ENCODE measurements at places on chromosomes 2 and 18.
A peak's percentile ranks its signal among the peaks of the same experiment; 100 is the strongest.

DNA sequence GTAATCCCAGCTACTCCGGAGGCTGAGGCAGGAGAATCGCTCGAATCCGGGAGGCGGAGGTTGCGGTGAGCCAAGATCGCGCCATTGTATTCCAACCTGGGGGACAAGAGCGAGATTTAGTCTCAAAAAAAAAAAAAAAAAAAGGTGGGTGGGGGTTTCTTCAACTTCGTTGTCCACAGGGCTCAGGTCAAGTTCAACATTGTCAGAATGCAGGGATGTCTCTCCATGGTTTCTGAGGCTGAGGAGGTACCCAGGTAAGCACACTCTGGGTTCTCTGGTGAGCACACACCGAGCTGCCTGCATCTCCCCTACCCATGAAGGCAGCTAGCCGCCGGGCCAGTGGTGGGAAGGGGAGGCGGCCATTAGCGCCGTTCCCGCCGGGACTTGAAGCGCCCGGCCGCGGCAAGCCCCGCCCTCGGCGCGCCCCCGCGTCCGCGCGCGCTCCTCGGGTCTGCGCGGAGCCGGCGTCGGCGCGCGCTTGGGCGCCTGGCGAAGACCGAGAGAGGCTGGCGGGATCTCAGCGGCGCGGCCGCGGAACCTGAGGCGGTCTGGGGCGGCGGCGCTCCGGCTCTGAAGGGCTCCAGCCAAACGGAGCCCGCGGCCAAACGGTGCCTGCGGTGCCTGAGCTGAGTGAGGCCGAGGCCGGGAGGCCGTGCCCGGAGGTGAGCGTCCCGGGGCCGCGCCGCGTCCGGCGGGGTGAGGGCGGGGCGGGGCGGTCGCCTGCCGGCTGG lies at the start of gene UBXN2A:
Gene UBXN2A, plus strand, starts transcription at position 477 of the 731 bp plus-strand sequence. CDS start 17,852 bp downstream, outside the sequence.
- DNase-seq, result peak; percentile 50

GRCh38 chr2:123993728-123994323 lies 31.3 kb upstream of the CNTNAP5 start:
- no peak for DNase-seq

DNA sequence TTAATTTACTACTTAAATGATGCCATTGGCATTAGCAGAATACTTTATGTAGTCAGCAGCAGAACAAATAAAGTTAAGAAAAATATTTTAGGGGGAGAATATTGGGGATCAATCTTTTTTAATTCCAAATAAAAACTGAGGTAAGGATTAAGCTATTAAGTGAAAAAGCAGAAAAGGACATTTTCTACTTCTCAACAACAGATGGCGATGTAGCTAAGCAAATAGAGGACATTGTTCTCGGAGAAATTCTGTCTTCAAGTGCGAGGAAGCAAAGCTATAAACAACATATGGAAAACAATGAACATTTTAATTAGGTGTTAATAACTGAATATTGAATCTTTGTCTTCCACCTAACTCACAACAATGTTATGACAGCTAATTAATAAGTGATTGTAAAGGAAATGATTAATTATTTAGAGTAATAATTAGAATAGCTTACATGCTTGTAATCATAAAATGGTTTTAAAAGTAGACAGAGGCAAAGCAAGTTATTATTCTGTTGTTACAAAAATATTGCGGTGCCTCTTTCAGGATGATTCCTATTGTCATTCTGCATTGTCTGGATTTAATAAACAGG lies 32.9 kb upstream of the CCDC93 start:
- DNase-seq, result no peak

DNA sequence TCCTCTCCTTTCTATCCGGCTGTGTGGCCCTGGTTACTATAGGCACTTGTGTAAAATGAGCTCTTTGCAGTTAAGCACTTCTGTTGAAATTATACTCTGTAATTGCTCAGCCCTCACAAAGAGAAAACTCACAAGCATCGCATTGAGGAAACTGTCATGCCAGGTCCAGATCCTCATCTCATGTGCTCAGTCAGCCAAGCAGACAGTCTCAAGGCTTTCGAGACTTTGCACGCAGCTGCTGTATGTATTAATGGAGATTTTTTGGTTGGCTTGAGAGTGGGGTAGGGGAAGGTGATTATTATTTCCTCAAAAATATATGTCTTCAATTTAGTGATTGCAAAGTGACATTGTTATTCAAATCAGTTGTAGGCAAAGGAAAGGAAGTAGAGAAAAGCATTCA lies 33.0 kb upstream of the PHLPP1 start:
- DNase-seq, result no peak

- DNase-seq, result no peak
Observed at GRCh38 chr2:236919209-236919608, 166.5 kb upstream of the COPS8 start.

DNA sequence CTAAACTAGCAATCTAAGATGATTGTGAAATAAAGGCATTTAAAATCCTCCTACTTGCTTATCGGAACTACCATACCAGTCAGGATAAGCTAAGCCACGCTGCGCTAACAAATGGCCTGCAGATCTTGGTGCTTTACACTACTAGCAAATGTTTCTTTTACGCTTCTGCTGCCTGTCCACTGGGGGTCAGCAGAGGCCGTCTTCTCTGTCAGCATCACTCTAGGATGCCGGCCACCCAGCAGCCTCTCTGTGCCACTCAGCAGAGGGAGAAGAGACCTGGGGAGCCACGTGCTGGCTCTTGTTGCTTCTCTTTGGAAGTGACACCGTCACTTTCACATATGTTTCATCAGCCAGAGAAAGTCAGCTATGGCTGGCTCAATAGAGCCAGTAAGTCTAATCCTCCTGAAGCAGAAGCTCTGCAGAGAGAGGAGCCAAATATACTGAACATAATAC lies 36.6 kb downstream of the COPS8 start:
- DNase-seq, result peak; percentile 10

DNA sequence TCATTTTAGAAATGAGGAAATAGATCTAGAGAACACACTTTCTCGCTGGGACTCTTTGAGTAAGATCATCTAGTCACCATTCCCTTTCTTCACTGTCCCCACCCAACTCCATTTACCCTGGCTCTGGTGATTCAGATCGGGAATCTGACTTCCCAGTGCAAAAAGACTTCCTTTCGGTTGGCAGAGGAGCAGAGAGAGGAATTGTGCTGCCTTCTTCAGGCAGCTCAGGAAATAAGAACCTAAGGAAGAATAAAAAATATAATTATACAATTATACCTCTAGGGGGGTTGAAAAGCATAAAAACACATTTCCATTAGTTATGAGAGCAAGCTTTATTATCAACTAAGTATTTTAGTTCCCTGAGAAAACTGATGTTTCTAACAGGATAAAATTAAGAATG lies 9.3 kb upstream of the MPP4 start:
- no peak for DNase-seq

- DNase-seq, result no peak
Observed at GRCh38 chr2:104163611-104164130, 690.2 kb upstream of the POU3F3 start.

- no peak for DNase-seq
Observed at GRCh38 chr2:71897137-71897480, 250.6 kb downstream of the CYP26B1 start.

- peak; percentile 59 for DNase-seq
Observed at GRCh38 chr18:63317982-63318888, 1.3 kb downstream of the BCL2 start.

- no peak for DNase-seq
Observed at GRCh38 chr18:78816916-78817315, 162.7 kb upstream of the SALL3 start.

DNA sequence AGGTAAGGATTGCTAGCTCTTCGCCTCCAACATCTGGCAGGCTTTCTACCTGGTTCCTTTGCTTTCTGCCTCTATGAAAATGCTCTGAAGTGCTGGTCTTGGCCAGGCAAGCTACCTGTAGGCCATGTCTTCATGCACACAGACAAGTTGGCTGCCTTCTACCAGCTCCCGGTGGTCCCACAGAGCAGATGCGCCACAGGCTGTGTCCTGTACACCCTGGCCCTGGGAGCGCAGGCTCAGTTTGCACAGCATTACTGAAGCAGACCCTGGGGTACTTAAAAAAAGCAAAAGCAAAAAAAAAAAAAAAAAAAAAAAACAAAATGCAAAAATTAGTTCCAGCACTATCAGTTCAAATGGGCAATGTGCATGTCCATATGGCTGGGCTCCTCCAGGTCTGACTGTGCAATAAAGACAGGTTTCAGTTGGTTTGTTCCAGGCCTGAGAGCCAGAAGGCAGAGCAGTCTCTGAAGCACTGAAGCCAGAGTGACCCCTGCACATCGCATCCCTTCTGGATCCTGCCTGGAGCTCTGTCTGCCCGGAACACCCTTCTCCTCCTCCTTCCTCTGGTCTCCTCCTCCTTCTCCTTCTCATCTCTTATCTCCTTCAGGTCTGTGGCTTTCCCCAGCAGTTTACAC lies 288.0 kb upstream of the REV1 start:
- no peak for DNase-seq

DNA sequence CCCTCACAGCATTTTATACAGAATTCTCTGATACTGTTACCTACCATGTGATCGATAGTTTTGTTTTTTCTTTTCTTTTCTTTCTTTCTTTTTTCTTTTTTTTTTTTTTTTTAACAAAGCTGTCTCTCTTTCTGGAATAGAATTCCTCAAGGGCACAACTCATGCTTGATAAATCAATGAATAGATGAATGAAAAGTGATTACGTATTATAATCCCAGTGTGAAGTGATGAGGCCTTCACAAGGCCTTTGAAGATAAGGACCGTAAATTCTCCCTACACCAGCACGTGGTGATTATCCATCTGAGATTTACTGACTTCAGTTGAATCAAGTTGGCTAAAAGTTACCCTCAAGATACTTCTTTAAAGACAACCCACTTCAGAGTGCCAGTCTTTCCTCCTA lies 46.6 kb upstream of the RMDN2 start:
- no peak for DNase-seq

- no peak for DNase-seq
Observed at GRCh38 chr2:187986390-187987105, 305.1 kb upstream of the GULP1 start.

DNA sequence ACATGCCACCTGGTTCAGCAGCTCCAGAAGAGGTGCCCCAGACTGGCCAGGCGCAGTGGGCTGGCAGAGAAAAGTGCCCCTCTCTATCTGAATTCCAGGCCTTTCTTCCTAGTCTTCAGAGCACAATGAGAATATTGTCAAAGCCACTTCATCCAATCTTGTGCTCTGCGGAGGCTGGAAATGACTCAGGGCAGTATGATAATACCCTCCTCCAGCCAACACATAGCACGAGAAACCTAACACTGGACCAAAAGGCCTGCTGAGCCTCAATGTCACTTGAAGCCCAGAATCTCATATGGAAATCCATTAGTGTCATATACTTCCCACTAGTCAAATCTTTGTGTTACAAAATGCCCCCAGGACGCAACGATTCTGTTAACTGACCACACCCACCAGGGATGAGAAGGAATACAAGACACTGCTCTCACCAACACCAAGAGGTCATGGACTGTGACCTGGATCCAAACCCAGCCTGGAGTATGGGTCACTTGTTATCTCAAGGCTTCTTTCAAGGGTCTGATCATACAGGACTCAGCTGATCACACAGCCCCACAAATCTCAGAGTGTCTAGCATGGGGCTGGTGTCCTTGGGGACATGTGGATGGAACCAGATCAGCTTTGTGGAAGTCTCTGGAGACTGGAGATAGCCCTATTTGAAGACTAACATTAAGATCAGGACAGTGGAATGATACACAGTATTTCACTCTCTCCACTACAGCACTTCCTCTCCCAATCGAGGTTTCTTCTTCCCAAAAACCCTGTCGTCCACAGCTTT lies 10.1 kb downstream of the KIF3C start:
- no peak for DNase-seq

DNA sequence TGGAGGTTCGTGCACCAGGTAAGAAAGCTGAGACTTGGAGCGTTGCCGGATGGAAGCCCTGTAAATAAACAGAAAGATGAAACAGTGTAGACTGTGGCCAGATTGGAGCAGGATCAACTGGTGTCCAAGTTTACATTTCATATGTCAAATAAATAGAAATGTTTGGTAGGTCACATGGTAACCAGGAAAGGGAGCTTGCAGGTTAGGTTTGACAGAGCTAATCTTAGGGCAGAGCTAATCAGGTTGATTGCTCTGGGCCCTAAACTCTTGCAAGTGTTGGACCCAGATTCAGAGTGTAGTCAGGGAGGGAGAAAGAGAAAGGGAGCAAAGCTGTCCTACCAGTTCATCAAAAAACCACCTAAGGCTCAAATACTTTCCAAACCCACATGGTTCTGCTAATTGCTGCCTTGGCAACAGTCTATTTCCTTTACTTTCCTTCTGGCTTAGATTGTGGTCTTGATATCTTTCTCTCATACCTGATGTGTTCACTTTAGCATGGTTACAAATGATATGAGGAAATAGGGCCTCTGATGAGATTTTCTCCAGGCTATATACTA lies 63.2 kb downstream of the G6PC2 start:
- DNase-seq, result no peak

GRCh38 chr2:223723954-223724411 lies 113.4 kb downstream of the AP1S3 start:
- no peak for DNase-seq

DNA sequence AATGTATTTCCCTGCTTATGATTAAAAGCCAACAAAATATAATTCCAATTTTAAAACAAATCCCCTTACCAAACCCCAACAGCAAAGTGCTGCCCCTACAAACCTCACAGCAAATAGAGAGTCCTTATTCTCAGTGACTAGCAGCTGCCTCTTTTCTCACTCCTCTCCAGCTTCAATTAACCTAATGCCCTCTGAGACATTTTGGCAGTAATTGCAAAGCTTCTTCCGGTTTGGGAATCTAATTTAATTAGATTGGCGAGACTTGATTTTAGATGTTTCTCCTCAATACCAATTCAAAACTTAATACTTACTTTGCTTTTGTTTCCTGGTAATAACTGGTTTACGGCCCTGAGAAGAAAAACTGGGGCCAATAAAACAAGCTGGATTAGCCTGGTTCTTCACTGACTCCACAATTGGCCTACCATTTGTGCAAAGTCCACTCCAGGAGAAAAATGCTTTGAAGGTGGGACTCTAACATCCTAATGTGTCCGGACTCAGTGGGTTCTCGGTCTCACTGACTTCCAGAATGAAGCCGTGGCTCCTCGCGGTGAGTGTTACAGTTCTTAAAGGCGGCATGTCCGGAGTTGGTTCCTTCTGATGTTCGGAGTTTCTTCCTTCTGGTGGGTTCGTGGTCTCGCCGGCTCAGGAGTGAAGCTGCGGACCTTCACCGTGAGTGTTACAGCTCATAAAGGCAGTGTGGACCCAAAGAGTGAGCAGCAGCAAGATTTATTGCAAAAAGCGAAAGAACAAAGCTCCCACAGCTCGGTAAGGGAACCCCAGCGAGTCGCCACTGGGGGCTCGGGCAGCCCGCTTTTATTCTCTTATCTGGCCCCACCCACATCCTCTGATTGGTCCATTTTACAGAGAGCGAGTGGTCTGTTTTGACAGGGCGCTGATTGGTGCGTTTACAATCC lies 52.8 kb downstream of the SLC35F5 start:
- DNase-seq, result no peak

DNA sequence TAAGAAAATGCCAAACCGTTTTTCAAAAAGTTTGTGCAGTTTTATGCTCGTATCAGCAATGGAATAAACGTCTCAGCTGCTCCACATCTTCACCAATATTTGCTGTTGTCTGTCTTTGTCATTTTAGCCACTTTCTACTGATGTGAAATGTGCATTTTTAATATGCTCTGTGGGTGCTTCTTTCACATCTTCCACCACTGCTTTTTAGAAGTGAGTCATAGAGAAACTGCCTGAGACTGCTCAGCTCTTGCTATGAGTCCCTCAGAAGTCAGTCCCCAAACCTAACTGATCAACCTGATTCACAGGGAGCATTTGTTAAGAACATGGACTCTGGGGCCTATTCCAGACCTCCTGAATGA lies 41.0 kb upstream of the EPC2 start:
- DNase-seq, result no peak

GRCh38 chr2:14867853-14868252 lies 235.3 kb downstream of the LRATD1 start:
- DNase-seq, result no peak

- no peak for DNase-seq
Observed at GRCh38 chr2:151905963-151906632, 77.9 kb upstream of the ARL5A start.

All from stimulated activated CD4-positive, alpha-beta T cell treated with anti-CD3 and anti-CD28 coated beads, Interleukin-1b, Interleukin-23, amount 100 ng/mL, for 1 hour (primary cell).